ENCODE measurements at places on chromosomes 3 and 15. TPM values are rescaled to one million over a fixed set of nuclear protein-coding genes. Genes with fewer than 3 reads are reported as not detected.

EPHA6 gene
- not detected for total RNA-seq

GOLGA8H gene
- 0.90 TPM for total RNA-seq

ARIH1 gene
- total RNA-seq, result 51.8 TPM

FBXW12 gene
- not detected for total RNA-seq

CTSH gene
- 1.0 TPM for total RNA-seq

UACA gene
- 105 TPM for total RNA-seq

CNTN4 gene
- total RNA-seq, result under 0.01 TPM

OR5H1 gene
- total RNA-seq, result not detected

DBR1 gene
- 15.0 TPM for total RNA-seq

EFCAB12 gene
- not detected for total RNA-seq

SLC22A13 gene
- total RNA-seq, result 0.09 TPM

FBXO22 gene
- total RNA-seq, result 104 TPM

PML gene
- total RNA-seq, result 47.8 TPM

OR5K2 gene
- not detected for total RNA-seq

FBXO40 gene
- not detected for total RNA-seq

CHP1 gene
- 64.0 TPM for total RNA-seq

RTP4 gene
- 0.18 TPM for total RNA-seq

KNL1 gene
- total RNA-seq, result 8.2 TPM

Data from endothelial cell of coronary artery (primary cell).